ENCODE measurements at places on chromosomes 1 and 21.

GRCh38 chr1:229131243-229132105, 139.4 kb upstream of the RAB4A start:
- no peak for DNase-seq

DNA sequence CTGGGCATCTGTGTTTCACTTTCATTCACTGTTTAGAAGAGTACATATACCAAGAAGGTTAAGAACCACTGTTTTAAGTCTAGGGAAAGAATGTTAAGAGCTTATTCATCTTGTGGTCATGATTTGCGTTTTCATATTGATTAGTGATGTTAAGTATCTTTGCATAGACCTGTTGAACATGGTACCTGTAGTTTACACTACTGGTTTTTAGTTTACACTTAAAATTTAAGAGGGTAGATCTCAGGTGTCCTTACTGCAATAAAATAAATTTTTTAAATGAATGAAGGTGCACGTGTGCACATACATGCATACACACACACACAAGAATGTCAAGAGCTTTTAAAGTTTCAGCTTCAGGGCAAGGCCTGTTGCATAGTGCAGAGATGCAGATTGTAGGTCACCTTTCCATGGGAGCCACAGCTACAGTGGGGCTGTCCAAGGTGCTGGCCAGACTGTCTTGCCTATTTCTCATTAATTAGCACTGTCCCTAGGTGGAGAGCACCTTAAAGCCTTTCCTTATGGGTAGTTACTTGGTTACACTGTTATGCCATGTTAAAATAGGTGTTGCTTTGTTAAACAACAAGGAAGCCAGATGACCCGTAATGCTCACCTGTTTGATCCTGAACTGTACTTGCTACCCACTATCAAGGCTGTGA, 543.0 kb upstream of the DAB1 start:
- no peak for DNase-seq

- no peak for DNase-seq
Observed at GRCh38 chr1:112990271-112990670, 34.3 kb upstream of the SLC16A1 start.

GRCh38 chr21:39196310-39196709, 13.1 kb upstream of the PSMG1 start:
- DNase-seq, result no peak

DNA sequence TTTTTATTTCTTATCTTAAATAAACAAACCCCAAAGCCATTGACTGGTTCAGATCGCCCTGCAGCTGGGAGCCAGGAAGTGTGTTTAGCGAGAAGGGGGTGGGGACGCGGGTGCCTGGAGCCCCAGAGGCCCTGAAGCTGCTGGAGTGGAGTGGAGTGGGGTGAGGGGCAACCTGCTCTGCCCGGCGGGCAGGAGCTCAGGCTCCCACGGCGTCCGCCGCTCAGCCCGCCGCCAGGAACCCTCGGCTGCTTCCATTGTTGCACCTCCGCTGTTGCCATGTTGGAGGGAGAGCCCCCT, 673 bp downstream of the PIK3C2B start:
- DNase-seq, result peak; percentile 67

DNA sequence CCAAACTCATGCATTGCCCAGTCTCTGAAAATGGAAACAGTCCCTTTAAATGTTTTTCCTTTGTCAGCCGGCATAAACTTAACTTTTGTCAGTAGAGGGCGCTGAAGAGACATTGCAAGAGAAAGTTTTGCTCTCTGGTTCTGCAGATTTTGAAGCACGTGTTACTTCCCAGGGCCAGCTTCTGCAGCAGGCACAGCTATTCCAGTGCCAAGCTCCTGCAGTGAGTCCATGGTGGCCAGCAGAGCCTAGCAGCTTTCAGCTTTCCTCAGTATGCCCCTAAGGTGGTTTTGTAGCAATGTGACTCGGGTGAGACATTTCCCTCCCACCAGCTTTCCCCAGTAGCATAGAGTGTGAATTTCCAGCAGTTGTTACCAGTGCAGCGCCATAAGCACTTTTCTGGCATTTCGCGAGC, 2.6 kb upstream of the IFI44L start:
- DNase-seq, result peak; percentile 49

DNA sequence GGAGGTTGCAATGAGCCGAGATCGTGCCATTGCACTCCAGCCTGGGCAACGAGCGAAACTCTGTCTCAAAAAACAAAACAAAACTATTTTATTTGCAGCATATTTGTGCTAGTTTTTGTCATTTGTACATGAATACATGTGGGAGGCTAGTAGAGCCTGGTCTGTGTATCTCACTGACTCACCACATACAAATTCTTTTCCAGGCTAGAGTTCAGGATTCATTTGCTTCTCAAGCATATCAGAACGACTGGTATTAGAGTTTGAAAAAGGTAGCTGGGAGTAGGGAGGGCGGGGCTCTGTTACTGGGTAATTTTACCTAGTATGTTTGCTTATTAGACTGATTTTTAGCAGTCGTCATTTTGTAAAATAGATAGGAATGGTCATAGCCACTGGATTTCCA, 4.5 kb upstream of the TOR3A start:
- no peak for DNase-seq

GRCh38 chr1:19325958-19326747, 14.0 kb downstream of the SLC66A1 start:
- DNase-seq, result no peak

DNA sequence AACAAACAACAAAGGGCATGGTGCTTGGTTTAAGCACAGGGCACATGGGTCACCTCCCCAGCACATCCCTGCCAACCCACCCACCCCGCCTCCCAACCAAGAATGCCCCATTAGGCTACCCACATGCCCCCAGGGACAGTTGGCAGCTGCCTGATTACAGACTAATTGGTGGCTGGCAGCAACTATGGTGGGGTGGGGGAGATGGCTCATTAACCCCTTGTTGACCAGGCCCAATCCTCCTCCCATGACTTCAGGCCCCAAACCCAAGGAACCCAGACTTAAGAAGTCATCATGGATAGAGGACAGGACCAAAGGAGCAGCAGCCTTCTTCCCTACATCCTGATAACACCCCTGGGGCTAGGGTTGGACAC, 1.3 kb downstream of the RIMS3 start:
- no peak for DNase-seq

GRCh38 chr1:30037251-30038118, 685.9 kb downstream of the MATN1 start:
- DNase-seq, result no peak

- no peak for DNase-seq
Observed at GRCh38 chr1:5954964-5955363, 37.3 kb downstream of the NPHP4 start.

- no peak for DNase-seq
Observed at GRCh38 chr1:168216171-168216570, 9.6 kb upstream of the SFT2D2 start.

GRCh38 chr1:225691377-225691776, 38.5 kb upstream of the ENAH start:
- no peak for DNase-seq
